ENCODE measurements at places on chromosomes 4 and X. TPM values are rescaled to one million over a fixed set of nuclear protein-coding genes. Genes with fewer than 3 reads are reported as not detected.

USP17L18 gene
- total RNA-seq: not detected

GUCY1B1 gene
- 19.3 TPM for total RNA-seq

MAGEA8 gene
- not detected for total RNA-seq

SLC4A4 gene
- 14.6 TPM for total RNA-seq

GC gene
- 2.5 TPM for total RNA-seq

GPR143 gene
- total RNA-seq: 8.8 TPM

ADGRL3 gene
- 0.66 TPM for total RNA-seq

GSX2 gene
- not detected for total RNA-seq
